Stimulated activated CD4-positive, alpha-beta T cell treated with anti-CD3 and anti-CD28 coated beads, Interleukin-1b, Interleukin-23, amount 100 ng/mL, for 24 hours (primary cell): ENCODE measurements at places on chromosomes 5 and 9.

DNA sequence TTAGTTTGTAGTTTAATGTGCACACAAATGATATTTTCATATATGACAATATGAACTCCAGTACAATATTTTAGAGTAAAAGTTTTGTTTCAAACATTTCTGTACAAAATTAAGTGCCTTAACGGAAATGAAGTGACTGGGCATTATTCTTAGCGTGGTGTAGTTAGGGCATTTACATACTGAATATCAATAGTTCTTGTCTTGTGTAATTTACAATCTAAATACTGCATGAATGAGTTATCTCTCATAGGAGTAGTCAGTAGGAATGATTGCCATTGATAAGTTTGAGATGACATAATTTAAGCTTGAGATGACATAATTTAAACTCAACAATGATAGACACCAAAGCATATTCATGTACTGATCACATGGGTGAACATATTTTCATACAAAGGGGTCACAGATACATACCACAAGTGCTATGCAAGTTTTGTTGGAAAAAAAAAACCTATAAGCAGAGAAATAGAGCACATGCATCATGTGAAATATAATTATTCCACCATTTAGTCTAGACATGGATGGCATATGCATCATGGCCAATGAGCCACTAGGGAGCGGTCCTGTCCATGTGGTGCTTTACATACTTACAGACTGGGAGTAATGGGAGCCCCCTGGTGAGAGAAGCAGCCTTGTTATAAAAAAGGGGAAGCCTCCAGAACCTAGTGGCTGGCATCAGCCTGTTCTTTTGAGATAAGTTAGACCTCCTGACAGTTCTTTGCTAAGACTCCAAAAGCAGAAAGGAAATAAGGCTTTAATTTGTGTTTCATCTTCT is 1523.9 kb downstream of the MAT2B start:
- no peak for DNase-seq

GRCh38 chr9:136052991-136053756 is 41.9 kb downstream of the NACC2 start:
- DNase-seq: no peak

DNA sequence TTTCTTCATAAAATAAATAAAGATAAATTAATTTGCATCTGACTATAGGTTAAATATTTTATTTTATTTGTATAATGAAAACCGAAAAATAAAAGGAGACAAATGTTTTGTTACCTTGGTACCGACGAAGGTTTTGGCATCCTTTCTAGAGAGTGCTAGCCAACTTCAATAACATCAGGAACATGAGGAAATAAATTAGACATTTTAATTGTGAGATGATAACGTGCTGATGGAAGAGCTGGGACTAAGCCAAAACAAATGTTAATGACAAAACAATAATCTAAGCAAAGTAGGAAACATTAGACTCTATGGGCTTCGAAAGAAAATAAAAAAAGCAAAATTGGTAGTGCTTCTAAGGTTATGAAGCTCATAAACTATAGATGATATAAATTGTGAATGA is 201.0 kb downstream of the IRX2 start:
- no peak for DNase-seq

DNA sequence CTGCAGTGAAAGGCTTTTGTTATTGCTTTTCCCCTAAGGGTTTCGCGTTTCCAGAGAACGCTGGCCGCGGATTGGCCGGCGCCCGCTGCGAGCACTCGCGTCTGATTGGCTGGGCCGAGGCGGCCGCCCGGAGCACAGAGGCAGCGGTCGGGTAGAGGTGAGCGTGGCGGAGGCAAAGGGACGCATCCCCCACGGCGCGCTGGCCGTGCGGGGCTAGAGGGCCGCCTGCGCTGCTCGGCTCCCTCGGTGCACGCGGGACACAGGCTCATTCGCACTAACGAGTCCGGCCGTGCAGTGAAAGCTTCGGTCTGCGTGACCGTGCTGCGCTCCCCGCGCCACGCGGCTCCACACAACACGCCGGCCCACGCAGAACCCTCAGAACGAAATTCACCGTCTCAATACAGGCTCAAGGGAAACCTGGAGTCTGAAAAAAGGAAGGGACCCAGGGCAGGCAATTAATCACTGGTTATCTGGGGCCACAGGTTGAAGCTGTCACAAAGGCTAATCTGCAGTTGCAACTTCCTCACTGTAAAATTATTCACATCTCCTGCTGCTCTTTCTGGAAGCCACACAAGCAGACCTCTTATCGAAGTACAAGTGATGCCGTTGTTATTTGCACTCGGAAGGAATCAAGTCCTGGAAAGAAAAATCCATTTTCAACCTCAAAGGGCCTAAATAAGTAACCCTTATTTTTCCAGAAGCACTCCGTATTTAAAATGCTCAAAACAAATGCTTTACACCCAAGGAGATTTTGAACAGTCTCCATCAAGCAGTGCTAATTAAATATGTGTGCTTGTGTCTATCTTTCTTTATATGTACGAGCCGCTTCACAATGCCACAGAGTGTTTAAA is 94.6 kb downstream of the ZNF608 start:
- peak; percentile 8 for DNase-seq
